Psoas muscle (tissue), 8 donors: ENCODE measurements at places on chromosomes 1 and 21. TPM values are rescaled to one million over a fixed set of nuclear protein-coding genes. Genes with fewer than 3 reads are reported as not detected.

GRCh38 chr1:209527993-209528717 lies 55.4 kb upstream of the CAMK1G start:
- no peak for DNase-seq

Gene F13B
- total RNA-seq = not detected

GRCh38 chr1:99551812-99552614 lies 93.9 kb upstream of the PALMD start:
- DNase-seq = no peak

- DNase-seq = peak; percentile 79
Measured at GRCh38 chr1:54287176-54287650, 87.2 kb downstream of the MRPL37 start.

GRCh38 chr1:185050823-185051451 lies 5.6 kb downstream of the RNF2 start:
- no peak for DNase-seq
